ENCODE measurements at places on chromosomes 4 and X. TPM values are rescaled to one million over a fixed set of nuclear protein-coding genes. Genes with fewer than 3 reads are reported as not detected.

Gene NAA11
- polyA plus RNA-seq, result not detected

Gene COL25A1
- polyA plus RNA-seq, result not detected

Gene SPARCL1
- polyA plus RNA-seq, result 0.01 TPM

DNA sequence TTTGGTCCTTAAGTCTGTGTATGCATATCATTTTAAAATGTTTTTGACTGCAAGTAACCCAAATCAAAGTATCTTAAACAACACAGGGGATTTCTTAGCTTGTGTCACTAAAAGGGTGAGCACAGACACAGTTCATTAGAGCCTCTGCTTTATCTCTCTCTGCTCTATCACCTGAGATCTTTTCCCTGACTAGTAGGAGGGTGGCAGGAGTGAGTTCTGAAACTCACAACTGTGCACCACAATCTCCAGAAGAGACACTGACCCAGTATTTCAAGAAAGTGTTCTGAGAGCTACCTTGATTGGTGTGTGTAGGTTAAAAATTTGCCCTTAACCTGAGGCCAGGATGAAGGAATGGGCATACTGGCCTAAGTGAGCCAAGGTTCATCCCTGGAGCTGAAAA lies 24.8 kb downstream of the CCSER1 start:
- DNase-seq, result no peak

GRCh38 chr4:101279377-101279871 lies 67.9 kb downstream of the PPP3CA start:
- no peak for DNase-seq

- DNase-seq, result no peak
Observed at GRCh38 chrX:137432609-137433008, 133.3 kb upstream of the ZIC3 start.

GRCh38 chr4:151960449-151961230 lies 199.8 kb upstream of the GATB start:
- DNase-seq, result no peak

Gene GUCY1A1
- polyA plus RNA-seq, result 0.32 TPM

Gene WDR13
- 82.4 TPM for polyA plus RNA-seq
